Prostate gland (tissue), 2 donors: ENCODE measurements at places on chromosomes 1 and 21. TPM values are rescaled to one million over a fixed set of nuclear protein-coding genes. Genes with fewer than 3 reads are reported as not detected.

GRCh38 chr21:38910390-38911067, 104.8 kb downstream of the ETS2 start:
- no peak overlapping the region for H3K4me3 ChIP-seq
- H3K36me3 ChIP-seq, result no peaks in the 10 kb centered on the region
- no peaks in the 10 kb centered on the region for H3K27me3 ChIP-seq

DNA sequence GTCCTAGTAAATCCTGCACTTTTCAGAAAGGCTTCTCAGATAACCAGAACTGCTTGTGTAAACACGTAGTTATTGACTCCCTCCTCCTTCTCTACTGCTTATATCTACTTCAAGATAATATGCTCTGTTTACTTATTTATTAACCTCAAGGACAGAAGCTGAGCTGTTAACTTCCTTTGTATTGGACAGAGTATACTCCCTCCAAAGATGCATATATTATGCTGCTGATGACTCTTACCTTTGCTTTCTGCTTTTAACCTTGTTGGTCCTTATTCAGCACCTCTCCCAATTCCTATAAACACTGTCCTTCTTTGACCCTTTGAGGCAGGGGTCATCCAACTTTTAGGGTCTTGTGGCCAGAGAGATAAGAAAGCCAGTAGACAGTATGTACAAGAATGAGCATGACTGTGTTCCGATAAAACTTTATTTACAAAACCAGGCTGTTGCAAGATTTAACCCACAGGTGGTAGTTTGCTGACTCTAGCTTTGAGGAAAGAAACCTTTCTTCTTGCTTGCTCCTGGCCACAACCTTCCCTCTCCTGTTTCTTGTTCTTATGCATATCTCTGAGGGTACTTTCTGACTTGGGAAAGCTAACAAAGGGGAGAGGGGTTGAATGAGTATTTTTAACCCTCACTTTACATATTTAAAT, 4.9 kb downstream of the TPM3 start:
- H3K27me3 ChIP-seq, result no peaks in the 10 kb centered on the region
- no peaks in the 10 kb centered on the region for H3K4me1 ChIP-seq
- H3K27ac ChIP-seq, result no peak overlapping the region
- no peaks in the 10 kb centered on the region for H3K36me3 ChIP-seq

Gene REG4
- 2.0 TPM for total RNA-seq

GRCh38 chr1:238061967-238062613, 171.4 kb upstream of the ZP4 start:
- DNase-seq, result no peak
- no peak overlapping the region for H3K27ac ChIP-seq
- H3K4me3 ChIP-seq, result no peak overlapping the region

GRCh38 chr1:208061632-208062031, 150.7 kb upstream of the CD34 start:
- H3K4me3 ChIP-seq, result no peak overlapping the region
- H3K4me1 ChIP-seq, result no peaks in the 10 kb centered on the region
- DNase-seq, result no peak
- no peaks in the 10 kb centered on the region for H3K27me3 ChIP-seq

GRCh38 chr1:38745476-38746401, 113.8 kb downstream of the RRAGC start:
- H3K27ac ChIP-seq, result no peak overlapping the region
- no peaks in the 10 kb centered on the region for H3K27me3 ChIP-seq
- no peak overlapping the region for H3K4me3 ChIP-seq
- no peak for DNase-seq
- no peaks in the 10 kb centered on the region for H3K4me1 ChIP-seq

GRCh38 chr1:233440951-233441401, 113.5 kb downstream of the MAP3K21 start:
- no peaks in the 10 kb centered on the region for H3K4me1 ChIP-seq
- peak; percentile 11 for DNase-seq
- H3K4me3 ChIP-seq, result no peak overlapping the region
- no peaks in the 10 kb centered on the region for H3K27me3 ChIP-seq
- H3K27ac ChIP-seq, result no peak overlapping the region

DNA sequence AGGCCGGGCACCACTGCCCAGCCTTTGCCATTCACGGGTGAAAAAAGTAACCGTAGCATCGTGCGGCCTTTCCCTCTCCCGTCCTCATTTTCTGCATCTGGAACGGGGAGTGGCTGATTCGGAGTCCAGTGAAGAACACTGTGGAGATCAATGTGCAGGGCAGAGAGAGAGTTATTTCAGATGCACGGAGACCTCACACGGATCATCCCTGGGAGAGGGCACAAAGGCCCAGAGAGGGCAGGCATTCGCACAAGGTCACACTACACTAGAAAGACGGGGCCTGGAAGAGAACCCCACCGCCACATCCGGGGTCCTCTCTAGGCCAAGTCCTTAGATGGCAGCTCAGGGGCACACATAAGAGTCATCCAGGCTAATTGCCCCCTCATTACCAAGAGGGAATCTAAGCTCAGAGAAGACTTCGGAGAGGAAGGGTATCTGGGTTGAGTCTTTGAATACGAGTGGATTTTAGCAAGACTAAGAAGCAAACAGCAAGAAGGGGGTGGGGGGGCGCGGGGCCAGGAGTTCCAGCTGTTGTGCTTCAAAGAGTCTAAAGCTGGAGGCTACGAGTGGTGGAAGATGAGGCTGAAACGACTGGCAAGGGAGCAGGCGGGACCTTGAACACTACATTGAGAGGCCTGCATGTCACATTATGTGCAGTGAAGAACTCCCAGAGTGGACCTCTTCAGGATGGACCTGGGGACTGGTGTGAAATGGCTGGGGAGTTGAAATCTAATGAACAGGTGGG, 857 bp downstream of the GPX7 start:
- DNase-seq, result no peak
- H3K27me3 ChIP-seq, result no peaks in the 10 kb centered on the region
- H3K27ac ChIP-seq, result peak overlapping the region; percentile 79
- H3K36me3 ChIP-seq, result no peaks in the 10 kb centered on the region
- peaks cover 8% of the 10 kb centered on the region for H3K4me1 ChIP-seq
- H3K4me3 ChIP-seq, result peak overlapping the region; percentile 47

Gene RHBDL2
- total RNA-seq, result 3.5 TPM

DNA sequence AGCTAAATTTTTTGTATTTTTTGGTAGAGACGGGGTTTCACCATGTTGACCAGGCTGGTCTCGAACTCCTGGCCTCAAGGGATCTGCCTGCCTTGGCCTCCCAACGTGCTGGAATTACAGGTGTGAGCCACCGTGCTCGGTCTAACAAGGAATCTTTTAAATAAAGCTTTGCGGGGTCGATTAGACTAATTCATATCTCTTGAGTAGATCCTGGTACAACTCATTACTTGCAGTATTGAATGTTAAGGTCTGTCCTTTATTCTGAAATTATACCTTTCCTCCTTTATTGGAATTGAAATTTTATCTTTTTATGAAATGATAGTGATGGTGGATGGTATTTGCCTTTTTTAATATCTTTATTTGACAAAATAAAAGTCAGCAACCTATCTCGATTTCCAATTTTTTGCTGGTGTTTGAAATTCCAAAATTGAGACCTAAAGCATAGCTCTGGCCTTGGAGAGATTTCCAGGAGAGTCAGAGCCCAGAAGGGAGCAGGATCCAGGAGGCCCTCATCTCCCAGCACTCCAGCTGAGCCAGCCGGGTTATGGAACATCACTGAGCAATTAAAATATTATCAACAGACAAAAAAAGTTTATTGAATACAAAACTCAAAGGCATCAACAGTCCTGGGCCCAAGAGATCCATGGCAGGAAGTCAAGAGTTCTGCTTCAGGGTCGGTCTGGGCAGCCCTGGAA, 4.7 kb downstream of the S100A2 start:
- no peaks in the 10 kb centered on the region for H3K4me1 ChIP-seq
- no peak overlapping the region for H3K4me3 ChIP-seq
- no peaks in the 10 kb centered on the region for H3K27me3 ChIP-seq
- H3K36me3 ChIP-seq, result no peaks in the 10 kb centered on the region

GRCh38 chr1:114033216-114033706, 54.0 kb downstream of the OLFML3 start:
- no peak overlapping the region for H3K27ac ChIP-seq
- DNase-seq, result no peak
- no peaks in the 10 kb centered on the region for H3K27me3 ChIP-seq
- no peaks in the 10 kb centered on the region for H3K4me1 ChIP-seq
- H3K4me3 ChIP-seq, result no peak overlapping the region

- peak; percentile 27 for DNase-seq
- no peak overlapping the region for H3K4me3 ChIP-seq
- H3K27me3 ChIP-seq, result no peaks in the 10 kb centered on the region
- no peak overlapping the region for H3K27ac ChIP-seq
- no peaks in the 10 kb centered on the region for H3K36me3 ChIP-seq
- H3K4me1 ChIP-seq, result no peaks in the 10 kb centered on the region
Observed at GRCh38 chr1:70685300-70686286, 274.5 kb downstream of the CTH start.

Gene OR2G6
- total RNA-seq, result 0.34 TPM
